Subcutaneous preadipocyte (primary cell): ENCODE measurements at places on chromosomes 1 and 21. TPM values are rescaled to one million over a fixed set of nuclear protein-coding genes. Genes with fewer than 3 reads are reported as not detected.

The ADAMTS5 gene
- total RNA-seq = 10.8 and 27.6 TPM in 2 replicates

The SRGAP2 gene
- total RNA-seq = 43.0 and 65.7 TPM in 2 replicates

The L1TD1 gene
- 0.20 TPM in 1 of 2 replicates, not detected in the other for total RNA-seq

The SLAMF8 gene
- total RNA-seq = under 0.01 TPM in 1 of 2 replicates, not detected in the other
